ENCODE measurements at places on chromosomes 13 and 19.

DNA sequence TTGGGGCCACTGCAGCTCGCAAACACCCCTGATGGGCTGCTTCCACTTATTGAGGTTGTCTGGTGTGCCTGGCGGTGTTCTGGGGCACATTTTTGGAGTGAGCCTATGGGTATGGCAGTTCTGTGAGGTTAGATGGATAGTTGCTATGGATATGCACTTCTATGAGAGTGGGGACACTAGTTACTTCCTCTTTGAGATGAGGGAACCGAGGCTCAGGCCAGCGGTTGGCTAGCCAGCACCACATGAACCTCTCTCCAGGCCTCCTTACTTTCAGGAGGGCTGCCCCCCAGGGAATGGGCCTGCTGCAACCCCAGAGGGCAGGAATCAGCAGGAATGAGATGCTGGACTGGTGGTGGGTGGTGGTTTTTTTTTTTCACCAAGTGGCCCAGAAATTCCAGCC, 13.5 kb upstream of the PRR19 start:
- no peak for DNase-seq

- no peak for DNase-seq
Measured at GRCh38 chr19:12899891-12900518, 9.0 kb downstream of the GCDH start.

GRCh38 chr13:94481941-94482340, 2.5 kb upstream of the DCT start:
- no peak for DNase-seq

DNA sequence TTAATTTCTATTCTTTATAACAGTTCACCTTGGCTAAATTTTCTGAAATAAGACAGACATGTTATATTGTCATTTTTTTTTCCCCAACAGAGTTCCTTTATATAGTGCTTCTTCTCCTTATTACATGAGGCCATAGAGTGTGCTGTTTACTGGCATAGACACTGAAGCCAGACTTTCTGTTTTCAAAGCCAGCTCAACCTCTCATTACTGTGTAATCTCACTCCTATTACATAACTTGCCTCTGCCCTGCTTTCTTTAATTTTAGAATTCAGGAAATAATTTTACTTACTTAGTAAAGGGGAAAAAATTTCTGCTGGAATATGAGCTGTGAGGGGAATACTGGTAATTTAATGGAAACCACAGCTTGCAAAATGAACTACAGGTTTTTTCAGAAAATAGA, 1380.4 kb downstream of the SLITRK1 start:
- no peak for DNase-seq

DNA sequence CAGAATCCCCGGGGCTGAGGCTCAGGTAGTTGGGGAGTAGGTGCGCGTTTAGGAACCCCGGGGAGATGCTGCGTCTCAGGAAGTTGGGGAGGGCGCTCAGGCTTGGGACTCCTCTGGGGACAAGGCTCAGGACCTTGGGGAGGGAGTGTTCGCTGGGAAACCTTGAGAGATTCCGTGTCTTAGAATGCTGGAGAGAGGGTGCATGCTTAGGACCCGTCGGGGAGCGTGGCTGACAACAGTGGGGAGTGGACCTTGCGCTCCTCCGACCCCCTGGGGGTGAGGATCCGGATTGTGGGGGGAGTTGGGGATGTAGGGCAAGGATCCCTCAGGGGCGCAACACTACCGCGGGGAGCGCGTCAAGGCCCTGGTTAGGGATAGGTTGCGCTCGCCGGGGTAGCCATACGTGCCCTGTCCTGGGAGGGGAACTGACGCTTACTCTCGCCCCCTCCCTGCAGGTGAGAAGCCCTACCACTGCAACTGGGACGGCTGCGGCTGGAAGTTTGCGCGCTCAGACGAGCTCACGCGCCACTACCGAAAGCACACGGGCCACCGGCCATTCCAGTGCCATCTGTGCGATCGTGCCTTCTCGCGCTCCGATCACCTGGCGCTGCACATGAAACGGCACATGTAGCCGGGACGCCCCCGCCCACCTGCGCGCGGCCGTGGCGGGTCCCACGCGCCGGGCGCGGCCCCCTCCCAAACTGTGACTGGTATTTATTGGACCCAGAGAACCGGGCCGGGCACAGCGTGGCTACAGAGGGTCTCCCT, 2.0 kb downstream of the KLF2 start:
- no peak for DNase-seq

DNA sequence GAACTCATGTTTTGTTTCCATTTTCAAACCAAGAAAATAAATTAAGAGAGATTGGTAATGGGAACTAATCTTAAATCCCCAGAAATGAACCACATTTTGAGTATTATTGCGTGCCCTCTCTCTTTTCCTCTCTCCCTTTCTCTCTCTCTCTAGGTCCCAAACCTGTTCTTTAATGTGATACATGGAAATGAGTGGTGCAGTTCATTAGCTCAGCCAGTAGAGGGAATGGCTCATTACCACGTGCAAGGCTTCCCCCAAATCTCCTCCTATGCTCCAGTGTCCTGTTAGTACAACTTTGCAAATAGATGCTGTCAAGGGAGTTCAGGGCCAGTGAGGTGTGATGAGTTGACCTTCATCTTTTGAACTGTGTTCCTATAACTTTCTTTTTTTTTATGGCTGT, 178.4 kb downstream of the FGF9 start:
- no peak for DNase-seq

- DNase-seq: no peak
Measured at GRCh38 chr19:7505288-7505681, 10.6 kb upstream of the ZNF358 start.
